ENCODE measurements at places on chromosomes 16 and 17. TPM values are rescaled to one million over a fixed set of nuclear protein-coding genes. Genes with fewer than 3 reads are reported as not detected.

CRYBA1 gene
- total RNA-seq, result not detected

GNG13 gene
- not detected for total RNA-seq

C17orf78 gene
- not detected for total RNA-seq

GFOD2 gene
- 57.4 TPM for total RNA-seq

RRAD gene
- 0.45 TPM for total RNA-seq

FBXW10 gene
- total RNA-seq, result not detected

FOXL1 gene
- total RNA-seq, result 10.2 TPM

PLK1 gene
- 22.8 TPM for total RNA-seq

CRYM gene
- not detected for total RNA-seq

MYH2 gene
- total RNA-seq, result not detected

EEF2KMT gene
- 10.6 TPM for total RNA-seq

POLG2 gene
- total RNA-seq, result 7.2 TPM

CCDC144A gene
- total RNA-seq, result 27.3 TPM
